ENCODE measurements at places on chromosomes 5 and 9.

- no peak for DNase-seq
Measured at GRCh38 chr5:118761814-118762213, 226.5 kb downstream of the DTWD2 start.

GRCh38 chr9:93060746-93061259, 2.3 kb downstream of the SUSD3 start:
- DNase-seq = no peak

- DNase-seq = no peak
Measured at GRCh38 chr9:99025616-99026270, 79.2 kb upstream of the TGFBR1 start.

DNA sequence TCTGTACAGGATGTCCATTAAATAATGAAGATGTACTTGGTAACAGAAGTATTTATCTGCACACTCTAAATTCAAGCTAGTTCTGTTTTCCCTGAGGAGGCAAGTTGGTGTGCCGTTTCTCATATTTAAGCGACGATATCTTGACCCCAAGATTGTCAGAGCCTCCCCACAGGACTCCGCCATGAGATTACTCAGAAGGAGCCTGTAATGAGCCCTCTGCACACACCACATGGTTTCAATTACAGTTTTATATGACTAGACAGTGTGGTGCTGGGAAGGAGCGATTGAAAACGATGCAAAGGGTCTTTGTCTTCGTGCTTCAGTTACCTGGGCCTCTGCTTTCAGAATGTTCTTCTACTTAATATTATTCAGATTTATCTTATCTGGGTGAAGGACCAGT, 840.4 kb upstream of the WWC1 start:
- DNase-seq = no peak

GRCh38 chr9:118693645-118694044, 675.6 kb downstream of the BRINP1 start:
- DNase-seq = no peak

DNA sequence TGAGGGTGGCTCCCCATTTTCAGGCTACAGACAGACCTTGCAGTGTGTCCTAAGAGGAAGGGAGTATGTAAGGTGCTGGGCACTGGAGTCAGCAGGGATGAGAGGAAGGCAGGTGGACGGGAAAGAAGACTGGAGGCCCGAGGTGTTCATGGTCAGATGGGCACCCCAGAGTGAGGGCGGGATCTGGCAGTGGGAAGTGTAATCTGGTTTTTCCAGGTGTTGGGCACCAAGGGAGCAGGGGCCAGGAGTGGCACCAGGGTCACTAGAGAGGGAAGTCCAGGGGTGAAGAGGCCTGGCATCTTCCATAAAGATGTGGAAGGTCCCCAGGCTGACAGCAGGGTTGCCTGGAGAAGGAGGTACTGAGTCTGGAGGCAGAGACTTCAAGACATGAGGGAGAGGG, 29.7 kb downstream of the PITX1 start:
- no peak for DNase-seq

DNA sequence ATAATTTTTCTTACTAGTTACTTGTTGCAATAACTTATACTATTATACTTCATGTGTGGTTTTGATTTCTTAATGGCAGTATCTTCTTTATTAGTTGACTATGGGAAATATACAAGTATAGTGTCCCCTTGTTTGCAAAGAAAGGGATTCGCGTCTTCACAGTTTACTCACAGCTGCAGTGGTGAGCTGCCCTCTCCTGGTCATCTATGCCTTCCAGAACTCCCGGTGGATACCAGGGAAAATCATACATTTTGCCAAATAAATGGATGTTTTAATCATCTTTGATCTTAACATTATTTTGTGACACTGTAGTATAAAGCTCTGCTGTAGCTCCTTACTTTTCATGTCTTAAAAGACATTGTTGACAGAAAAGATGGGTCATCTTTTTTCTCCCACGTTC, 142.0 kb downstream of the ZCCHC7 start:
- DNase-seq = no peak

DNA sequence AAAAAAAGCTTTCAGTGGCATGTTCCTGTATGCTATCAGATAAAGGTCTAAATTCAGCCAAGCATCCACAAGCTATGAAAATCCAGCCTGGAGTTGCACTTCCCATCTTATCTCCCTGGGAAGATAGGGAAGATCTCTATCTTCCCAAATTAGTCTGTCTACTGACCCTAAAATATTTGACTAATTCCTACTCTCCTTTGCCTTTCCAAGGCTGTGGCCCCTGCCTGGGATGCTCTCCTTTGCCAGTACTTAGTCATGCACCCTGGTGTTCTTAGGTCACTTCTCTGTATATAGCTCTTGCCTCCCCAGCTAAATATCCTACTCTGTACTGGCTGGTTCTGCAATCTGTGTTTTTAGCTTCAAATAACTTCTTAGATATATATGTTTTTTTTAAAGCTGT, 44.0 kb upstream of the PLPP1 start:
- DNase-seq = no peak

DNA sequence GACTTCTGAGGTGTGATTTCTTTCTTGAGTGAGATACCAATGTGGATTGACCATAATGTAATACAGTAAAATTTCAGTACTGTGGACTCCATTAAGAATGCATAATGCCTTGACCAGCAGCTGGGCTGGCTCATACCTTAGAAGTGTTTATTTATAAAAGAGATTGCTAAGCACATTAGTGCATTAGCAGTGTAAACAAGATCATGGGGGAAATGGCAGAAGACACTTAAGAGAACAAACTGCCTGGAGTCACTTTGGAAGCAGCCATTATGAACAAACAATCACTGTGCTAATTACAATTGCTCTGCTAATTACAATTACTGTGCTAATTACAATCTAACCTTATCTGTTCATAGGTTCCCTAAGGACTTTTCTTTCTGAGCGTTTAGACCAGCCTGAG, 104.2 kb downstream of the TRIM32 start:
- no peak for DNase-seq

- no peak for DNase-seq
Measured at GRCh38 chr5:136590581-136590980, 225.2 kb upstream of the TRPC7 start.

- DNase-seq = no peak
Measured at GRCh38 chr5:111769541-111769940, 12.5 kb upstream of the NREP start.

All from NCI-H187 treated with DMSO at 0.1 percent for 48 hours (cell line).